CD4-positive, alpha-beta memory T cell (primary cell): ENCODE measurements at places on chromosomes 7 and 10.
A peak's percentile ranks its signal among the peaks of the same experiment; 100 is the strongest.

DNA sequence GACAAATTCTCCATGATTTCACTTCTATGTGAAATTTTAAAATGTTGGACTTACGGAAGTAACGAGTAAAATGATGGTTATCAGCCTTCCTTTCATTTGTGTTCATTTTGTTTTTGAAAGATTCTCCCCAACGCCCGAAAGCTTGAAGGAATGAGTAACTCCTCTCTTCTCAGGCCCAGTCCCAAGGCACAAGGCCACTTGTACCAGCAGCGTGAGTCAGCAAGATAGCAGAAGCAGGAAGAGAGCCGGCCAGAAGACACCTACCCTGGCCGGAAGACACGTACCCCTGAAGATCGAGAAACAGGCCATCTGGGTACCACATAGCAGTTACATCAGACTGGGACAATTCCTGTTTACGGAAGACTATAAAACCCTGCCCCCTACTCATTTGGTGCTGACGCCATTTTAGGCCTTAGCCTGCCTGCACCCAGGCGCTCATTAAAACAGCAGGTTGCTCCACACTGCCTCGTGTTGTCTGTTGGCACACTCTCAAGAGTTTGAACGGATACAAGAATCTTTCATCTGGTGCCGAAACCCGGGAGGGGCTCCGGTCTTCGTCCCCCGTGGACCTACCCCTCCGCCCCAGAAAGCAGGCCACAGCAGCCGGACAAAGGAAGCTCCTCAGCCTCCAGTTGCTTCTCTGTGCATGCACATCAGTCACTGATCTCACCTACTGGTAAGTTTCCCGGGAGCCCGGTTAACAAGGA, 60.4 kb downstream of the LRRC17 start:
- DNase-seq = no peak

GRCh38 chr10:73253225-73253555, 746 bp upstream of the MRPS16 start:
- DNase-seq = no peak

- DNase-seq = no peak
Measured at GRCh38 chr7:105187302-105188169, 173.5 kb downstream of the KMT2E start.

- peak; percentile 82 for DNase-seq
Measured at GRCh38 chr7:151008511-151009323, 15.6 kb downstream of the ATG9B start.

DNA sequence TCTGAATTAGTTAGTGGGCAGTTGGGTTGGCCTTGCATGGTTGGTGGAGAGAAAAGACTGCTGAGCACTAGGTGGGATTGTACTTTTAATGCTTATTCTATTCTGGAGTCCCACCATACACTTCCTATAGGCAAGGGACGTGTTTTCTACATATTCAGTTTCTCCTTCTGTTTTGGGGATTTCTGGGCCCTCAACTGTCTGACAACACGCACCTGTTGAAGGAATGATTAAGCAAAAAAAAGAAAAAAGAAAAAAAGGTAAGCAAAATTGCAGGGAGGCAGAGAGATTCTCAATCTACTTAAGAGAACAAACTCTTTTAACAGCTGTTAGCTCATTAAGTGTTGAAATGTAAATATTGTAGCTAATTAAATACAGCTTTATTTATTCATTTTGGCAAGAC, 541.3 kb downstream of the CALN1 start:
- no peak for DNase-seq

GRCh38 chr7:23135755-23136154, 30.2 kb downstream of the KLHL7 start:
- DNase-seq = no peak

DNA sequence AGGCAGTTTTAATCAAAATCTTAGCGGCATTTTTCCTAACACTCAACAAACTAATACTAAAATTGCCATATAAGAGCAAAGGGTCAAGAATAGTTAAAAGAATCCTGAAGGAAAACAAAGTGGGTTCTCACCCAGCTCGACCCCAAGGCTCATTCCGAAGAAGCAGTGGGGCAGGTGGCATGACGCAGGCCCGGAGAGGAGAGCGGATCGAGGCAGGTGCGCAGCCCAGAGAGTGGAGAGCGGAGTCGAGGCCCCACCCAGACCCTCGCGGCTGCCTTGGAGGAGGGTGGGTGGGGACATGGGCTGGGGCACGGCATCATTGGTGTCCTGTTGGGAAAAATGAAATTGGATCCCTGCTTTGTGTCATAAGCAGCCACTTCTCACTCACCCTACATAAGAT, 109.8 kb downstream of the INPP5A start:
- no peak for DNase-seq

GRCh38 chr10:43166207-43166879, 28.1 kb downstream of the CSGALNACT2 start:
- DNase-seq = no peak

DNA sequence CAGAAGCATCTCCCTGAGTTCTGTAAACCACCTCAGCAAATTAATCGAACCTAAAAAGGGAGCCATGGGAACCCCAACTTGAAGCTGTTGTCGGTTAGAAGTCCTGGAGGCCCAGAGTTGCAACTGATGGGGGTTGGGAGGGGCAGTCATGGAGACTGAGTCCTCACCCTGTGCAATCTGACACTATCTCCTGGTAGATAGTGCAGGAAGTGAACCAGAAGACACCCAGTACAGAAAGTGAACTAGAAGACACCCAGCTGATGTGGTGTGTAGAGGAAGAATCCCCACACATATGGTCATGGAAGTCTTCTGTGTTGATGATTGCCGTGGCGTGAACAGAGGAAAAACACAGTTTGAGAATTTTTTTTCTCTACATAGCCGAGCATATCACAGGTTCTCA, 58.8 kb upstream of the SRRM3 start:
- no peak for DNase-seq

DNA sequence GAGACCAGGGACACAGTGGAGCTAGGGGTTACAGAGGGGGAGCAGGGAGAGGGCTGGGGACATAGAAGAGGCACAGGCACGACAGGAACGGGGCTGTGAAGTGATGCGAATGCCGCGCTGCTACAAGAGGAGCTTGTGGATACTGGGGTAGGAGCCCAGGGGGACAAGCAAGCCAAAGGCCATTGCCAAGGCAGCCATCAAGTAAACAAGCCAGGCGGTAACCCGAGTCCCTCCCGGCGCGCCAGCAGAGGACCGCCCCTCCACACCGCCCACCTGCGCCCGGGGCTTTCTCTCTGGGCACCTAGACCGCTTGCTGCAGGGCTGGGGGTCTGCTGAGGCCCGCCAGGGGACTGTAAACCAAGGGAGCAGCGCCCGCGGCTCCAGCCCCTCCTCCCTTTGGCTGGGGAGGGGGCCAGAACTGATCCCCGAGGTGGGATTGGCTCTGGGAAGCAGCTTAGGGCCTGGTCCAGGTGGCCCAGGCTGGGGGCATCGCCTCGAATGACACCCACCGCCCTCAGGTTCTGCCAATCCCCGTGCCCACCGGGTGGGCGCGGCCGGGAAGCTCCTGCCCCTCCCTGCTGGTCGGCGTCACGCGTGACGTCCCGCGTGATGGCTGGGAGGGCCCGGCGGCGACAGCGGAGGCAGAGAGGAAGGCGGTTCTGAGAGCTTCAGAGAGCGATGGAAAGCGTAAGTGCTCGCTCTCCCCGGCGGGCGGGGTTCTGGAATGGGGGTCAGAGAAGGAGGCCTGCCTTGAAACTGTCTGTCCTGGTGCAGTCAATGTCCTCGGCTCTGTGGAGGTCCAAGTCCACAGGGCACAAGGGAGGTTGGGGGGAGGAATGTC, 982 bp downstream of the SFXN3 start:
- DNase-seq = peak; percentile 82

DNA sequence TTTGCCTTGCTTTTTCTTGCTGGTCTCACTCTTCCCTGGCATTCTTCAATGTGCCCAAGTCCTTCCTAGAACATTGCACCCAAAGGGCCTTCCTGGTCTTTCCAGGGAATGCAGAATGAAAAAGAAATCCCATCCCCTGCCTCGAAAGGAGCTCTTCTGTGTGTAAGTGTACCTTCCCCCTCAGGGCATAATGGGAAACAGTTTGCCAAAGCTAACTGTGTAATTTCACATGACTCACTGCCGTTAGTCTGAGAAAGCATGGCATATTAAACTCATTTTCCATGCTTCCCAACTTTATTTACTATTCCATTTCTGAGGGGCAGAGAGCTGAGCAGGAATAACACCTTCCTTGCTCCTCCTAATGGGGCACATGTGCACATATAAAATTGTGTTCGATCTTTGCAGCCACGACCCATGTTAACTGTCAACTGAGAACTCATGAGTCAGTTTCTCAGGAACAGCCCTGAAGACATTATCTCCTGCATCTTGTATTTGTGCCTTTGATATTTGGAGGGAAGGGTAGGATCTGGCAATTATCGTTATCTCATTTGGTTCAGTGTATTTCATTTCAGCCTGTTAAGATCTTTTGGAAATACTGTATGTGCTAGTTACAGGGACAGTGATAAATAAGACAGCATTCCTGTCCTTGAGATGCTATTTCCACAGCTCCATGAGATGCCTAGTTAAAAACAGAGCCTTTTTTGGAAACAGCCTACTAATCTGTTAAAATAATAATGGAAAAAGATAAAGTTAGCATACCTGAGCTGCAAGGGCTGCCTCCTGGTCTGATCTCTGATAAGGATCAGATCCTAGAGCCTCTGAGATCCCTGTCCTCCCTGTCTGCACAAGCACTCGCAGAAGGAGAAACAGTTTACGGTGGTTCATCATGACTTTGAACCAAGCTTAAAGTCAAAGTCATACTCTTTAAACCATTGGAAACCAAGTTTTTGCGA, 42.3 kb downstream of the IKZF1 start:
- no peak for DNase-seq

GRCh38 chr7:30458311-30458710, 20.3 kb downstream of the NOD1 start:
- DNase-seq = no peak

DNA sequence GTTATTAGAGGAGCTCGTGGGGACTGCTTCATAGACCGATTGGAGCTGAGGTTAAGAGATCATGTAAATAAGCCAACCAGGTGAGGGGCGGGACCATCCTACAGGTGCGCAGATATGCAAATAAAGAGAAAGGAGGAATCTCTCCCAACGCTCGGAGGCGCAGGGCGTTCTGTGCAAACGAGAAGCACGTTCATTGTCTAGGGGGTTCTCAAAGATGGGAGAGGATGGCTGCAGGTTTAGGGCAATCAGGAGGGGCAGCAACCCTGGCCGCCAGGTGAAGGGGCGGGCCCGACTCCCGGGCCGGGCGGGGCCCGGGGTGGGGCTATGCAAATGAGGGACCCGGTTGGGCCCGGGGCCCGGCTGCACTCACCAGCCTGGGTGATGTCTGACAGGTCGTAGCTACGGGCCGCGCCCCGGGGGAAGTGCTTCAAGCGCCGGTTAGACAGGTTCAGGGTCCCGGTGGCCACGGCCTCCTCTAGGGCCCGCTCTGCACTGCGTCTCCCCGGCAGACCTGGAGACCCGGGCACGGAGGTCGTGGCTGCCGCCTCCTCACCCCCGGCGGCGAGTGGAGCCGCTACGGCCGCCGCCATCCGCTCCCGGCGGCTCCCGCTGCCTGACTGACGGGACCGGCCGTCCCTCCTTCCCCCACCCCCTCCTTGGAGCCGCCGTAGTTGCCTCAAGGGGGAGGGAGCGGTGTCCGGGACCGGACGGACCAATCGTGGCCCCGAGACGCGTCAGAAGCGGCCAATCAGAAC, at the start of gene LRCH4:
TSS of gene LRCH4 (minus strand) at position 619 of the 755 bp plus-strand sequence. CDS start at position 590, 29 bp downstream.
- DNase-seq = peak; percentile 64

- DNase-seq = no peak
Measured at GRCh38 chr7:108294595-108294994, 161.6 kb downstream of the NRCAM start.

DNA sequence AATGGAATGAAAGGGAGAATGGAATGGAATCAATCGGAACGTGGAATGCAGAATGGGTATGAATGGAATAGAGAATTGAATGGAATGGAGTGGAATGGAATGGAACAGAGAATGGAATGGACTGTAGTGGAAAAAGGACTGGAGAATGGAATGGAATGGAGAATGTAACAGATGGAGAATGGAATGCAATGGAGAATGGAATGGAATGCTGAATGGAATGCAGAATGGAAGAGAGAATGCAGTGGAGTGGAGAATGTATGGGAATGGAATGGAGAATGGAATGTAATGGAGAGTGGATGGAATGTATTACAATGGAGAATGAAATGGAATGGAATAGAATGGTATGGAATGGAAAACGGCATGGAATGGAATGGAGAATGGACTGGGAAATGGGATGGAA, 96.9 kb downstream of the NSUN6 start:
- DNase-seq = no peak

GRCh38 chr7:130279286-130279685, 12.6 kb downstream of the CPA2 start:
- DNase-seq = no peak

DNA sequence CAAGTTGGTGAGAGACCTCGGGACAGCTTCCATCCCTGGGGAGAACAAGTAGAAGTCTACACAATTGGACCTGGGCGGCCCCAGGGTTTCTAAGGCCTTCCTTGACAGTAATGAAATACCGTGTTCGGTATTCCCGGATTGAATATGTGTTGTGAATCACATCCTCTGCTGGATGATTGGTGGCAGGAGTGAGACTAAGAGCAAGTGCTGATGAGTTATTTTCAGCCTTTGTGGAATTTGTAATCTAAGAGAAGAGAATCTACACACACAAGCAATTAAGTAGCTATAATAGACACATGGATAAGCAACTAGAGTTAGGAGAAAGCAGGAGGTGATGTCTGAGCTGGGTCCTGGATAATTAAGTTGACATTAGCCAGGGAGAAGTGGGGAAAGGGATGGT, 64.8 kb upstream of the VWC2 start:
- no peak for DNase-seq

GRCh38 chr7:158484801-158485531, 102.7 kb downstream of the PTPRN2 start:
- no peak for DNase-seq

GRCh38 chr7:55094092-55094690, 75.4 kb downstream of the EGFR start:
- DNase-seq = no peak
